Urinary bladder (tissue), 4 donors: ENCODE measurements at places on chromosomes 3 and 15. TPM values are rescaled to one million over a fixed set of nuclear protein-coding genes. Genes with fewer than 3 reads are reported as not detected.

Gene NANOGP8
- 0.53 TPM for total RNA-seq

Gene AMOTL2
- 37.0 TPM for total RNA-seq

Gene TNK2
- 8.7 TPM for total RNA-seq

Gene AGTR1
- total RNA-seq = 8.1 TPM

Gene ERC2
- total RNA-seq = 3.0 TPM

Gene CCDC54
- not detected for total RNA-seq

Gene TAGLN3
- total RNA-seq = 3.1 TPM

Gene DLL4
- 11.8 TPM for total RNA-seq

Gene TGM5
- 0.26 TPM for total RNA-seq

Gene LMOD3
- 3.0 TPM for total RNA-seq

- DNase-seq = no peak
Measured at GRCh38 chr3:170205302-170205701, 16.9 kb upstream of the PRKCI start.

DNA sequence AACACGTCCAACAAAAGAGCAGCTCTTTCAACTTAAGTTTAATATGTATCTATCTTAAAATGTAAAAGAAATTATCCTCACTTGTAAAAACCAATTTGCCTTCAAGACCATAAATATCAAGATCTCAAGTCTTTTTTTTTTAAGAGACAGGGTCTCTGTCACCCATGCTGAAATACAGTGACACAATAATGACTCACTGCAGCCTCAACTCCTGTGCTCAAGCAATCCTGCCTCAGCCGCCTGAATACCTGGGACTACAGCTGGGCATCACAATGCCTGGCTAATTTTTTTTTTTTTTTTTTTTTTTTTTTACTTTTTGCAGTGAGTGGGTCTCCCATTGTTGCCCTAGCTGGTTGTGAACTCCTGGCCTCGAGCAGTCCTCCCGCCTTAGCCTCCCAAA, 26.0 kb downstream of the ACAP2 start:
- no peak for DNase-seq

DNA sequence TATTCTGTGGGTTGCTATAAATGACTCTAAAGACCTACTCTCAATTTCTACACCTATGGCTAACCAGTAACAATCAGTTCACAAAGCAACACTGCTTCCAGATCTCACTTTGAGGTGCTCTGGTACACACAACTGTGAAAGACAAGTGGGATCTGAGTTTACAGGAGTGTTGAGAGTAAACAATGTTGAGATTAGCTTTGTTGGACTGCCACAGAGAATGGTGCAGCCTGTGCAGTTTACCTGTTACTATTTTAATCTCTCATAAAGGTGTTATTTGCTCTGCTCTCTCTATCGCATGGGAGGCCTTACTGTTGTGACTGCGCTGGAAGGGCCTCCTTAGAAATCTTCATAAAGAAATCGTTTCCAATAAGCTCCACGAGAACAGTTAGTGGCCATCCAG, 112.0 kb downstream of the SOX2 start:
- DNase-seq = no peak

DNA sequence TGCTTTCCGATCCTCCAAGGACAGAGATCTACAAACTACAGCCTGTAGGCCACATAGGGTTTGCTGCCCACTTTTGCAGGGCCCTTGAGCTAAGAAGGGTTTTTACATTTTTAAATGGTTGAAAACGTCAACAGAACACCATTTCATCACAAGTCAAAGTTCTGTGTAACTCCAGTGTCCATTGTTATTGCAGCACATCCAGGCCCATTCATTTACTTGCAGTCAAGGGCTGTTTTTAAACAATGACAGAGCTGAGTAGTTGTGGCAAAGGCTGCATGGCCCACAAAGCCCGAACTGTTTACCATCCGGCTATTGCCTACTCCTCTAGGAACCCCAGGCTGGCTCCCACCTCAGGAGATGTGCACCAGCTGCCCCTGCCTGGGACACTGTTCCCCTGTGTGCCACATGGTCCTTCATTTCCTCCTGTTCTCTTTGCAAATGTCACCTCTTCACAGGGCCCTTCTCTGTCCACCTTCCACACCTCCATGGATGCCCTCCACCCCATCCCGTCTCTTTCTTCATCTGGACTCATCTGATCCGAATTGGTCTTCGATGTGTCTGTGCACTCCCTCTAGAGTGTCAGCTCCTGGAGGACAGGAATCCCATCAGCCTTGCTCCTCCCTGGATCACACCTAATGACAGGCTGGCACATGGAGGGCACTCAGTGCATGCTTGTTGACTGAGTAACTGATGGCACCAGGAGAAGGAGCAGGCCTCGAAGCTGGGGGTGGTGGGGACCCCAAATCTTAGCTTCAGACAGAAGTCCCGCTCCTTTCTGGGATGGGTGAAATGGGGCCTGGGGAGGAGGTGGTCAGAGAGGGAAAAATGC, 69.5 kb upstream of the IQSEC1 start:
- DNase-seq = no peak

- DNase-seq = no peak
Measured at GRCh38 chr3:43041517-43041916, 62.4 kb downstream of the GASK1A start.

DNA sequence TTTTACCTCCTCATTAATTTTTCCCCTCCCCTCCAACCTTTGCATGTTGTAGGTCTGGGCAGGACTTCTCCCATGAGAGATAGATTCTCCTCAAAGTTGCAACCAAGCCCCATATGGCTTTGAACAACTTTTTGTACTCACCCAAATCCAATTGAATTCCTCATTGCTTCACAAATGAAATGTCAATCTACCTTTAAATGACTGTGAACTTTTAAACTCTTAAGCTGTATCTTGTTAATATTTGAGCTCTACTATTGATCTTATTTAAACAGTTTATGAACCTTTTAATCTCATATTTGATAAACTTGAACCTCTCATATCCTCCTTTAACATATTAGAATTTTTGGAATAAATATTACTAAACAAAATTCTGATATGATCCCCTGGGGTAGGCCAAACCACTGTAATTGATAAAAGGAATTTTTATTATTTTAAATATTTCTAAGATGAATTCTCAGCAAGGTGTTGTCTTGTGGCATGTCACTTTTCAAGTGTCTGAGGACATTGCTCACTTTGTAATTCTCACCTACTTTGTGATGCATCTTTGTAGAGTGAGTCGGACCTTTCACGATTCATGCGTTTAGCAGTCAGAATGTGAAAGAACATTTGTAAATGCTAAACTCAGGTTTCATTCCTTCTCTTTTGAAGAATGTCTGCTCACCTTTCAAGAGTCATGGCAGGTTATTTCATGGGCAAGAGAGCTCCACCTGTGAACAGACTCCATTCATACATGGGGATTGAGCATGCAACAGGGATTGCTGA, 23.4 kb upstream of the GREM1 start:
- DNase-seq = no peak

DNA sequence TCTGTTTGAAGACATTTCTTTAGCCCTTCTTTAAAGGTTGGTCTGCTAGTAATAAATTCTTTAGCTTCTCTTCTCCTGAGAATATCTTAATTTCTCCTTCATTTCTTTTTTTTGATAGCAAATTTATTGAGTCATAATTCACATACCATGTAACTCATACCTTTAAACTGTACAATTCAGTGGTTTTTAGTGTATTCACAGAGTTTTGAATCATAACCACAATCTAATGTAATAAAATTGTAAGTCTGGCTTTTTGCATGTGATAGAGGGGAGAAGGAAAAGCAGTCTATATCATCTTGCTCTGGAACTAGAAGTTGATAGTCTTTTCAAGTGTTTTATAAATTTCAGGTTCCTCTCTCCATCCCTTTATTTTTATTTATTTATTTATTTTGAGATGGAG, 81.3 kb downstream of the APBA2 start:
- no peak for DNase-seq

GRCh38 chr3:171851660-171852058, 8.5 kb downstream of the TMEM212 start:
- DNase-seq = no peak

DNA sequence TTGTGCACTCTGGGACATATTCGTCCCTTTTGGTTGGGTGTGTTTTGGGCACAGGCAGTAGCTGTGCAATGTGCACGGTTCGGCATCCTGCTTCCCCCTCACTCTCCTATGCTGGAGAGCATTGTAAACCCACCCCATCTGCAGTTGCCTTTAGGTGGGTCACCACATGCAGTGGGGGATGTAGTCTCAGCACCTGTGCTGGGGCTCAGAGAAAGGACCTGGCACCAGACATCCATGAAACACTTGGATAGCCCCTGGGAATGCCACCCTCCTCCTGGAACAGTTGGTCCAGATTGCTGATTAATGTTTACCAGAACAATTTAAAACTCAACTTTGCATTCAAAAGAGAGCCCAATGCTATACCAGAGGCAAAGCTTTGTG, 123.9 kb upstream of the MEF2A start:
- no peak for DNase-seq

GRCh38 chr3:134313847-134314587, 60.2 kb downstream of the AMOTL2 start:
- DNase-seq = no peak

GRCh38 chr3:151377768-151378385, 6.7 kb downstream of the P2RY12 start:
- no peak for DNase-seq

DNA sequence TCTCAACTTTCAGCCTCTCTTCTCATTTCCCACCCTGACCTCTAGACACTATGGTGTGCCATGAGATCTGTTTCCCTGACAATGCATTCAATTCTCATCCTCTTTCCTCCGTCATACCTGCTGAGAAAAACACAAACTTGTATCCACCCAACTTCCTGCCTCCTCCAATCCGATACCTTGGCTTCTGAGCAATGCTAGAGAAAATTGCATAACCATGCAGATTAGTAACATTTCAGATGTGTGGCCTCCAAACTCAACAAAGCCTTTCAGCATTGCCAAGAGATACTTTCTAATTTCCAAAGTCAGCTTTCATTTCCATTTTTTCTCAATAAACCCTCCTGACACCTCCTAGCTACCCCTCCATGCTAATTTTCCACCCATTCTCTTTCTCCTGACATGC, 88.5 kb downstream of the MINAR1 start:
- no peak for DNase-seq

DNA sequence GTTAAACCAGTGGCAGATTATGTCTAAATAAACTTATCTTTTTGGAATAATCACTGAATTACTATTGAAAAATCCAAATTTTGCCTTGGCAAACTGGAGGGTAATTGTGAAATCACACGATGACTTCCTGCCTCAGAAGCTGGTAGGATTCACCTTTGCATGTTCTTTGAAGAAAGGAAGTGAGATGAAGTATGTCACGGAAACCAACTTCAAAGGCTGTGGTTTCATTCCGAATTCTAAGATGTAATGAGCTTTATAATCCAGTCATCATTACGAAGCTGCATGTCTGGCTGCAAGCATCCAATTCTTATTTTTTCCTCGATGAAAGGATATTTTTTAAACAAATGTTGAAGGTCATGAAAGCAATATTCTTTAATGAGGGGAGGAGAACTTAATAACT, 15.0 kb upstream of the ZBED2 start:
- DNase-seq = no peak

DNA sequence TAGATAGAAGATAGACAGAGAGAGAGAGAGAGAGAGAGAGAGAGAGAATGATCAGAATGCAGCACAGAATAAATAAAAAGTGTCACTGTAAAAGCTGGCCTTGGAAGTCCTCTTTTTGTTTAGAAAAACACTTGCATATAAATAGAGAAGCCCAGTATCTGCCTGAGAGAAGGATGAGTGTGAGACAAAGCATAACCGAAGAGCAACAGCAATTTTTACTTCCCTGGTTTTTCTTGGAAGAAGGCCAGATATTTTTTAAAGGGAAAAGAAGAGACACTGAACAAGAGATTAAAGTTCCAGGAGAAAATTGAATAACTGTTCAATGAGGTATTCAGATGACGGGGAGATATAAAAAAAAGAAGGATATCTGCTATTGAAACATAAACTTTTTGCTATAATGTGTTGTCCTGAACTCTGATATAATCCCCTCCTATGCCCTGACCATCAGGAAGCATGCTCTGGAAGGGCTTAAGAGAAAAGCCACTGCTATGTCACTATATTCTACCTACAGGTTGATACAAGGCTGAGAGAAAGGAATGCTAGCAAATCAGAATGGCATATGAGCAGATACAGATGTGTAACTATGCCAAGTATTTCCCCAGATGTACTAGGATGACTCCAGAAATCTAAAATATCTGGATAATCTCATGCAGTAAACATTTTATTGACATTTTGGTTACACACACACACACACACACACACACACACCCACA, 358.9 kb downstream of the RBMS3 start:
- DNase-seq = no peak

DNA sequence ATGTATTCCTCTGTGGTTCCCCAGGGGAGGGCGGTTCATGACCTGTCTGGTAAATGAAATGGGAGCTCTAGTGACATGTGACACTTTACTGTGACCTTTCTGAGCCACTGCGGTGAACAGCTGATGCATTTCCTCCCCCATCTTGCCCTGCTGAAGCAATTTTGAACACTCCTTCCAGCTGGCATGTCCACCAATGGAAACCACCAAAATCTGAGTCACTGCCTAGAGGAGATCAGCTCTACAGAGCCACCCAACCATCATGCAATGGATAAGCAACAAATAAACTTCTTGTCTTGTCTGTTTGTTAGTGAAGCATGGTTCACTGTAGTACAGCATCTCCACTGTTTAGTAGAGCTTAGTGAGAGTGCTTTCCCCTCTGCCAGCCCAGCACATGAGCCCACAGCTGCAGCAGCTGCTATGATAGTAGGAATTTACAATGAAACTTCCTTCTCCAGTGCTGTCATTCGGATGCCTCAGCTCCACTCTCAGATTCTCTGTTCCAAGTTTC, 479.4 kb downstream of the NTRK3 start:
- DNase-seq = no peak

DNA sequence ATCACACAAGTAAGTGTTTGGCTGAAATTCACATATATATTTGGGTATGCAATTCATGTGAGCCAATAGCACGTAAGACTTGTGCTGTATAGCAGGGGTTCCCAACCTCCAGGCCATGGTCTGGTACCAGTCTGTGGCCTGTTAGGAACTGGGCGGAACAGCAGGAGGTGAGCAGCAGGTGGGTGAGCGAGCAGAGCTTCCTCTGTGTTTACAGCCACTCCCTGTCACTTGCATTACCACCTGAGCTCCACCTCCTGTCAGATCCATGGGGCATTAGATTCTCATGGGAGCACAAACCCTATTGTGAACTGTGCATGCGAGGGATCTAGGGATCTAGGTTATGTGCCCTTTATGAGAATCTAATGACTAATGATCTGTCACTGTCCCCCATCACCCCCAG, 59.7 kb downstream of the MAP3K13 start:
- DNase-seq = no peak

DNA sequence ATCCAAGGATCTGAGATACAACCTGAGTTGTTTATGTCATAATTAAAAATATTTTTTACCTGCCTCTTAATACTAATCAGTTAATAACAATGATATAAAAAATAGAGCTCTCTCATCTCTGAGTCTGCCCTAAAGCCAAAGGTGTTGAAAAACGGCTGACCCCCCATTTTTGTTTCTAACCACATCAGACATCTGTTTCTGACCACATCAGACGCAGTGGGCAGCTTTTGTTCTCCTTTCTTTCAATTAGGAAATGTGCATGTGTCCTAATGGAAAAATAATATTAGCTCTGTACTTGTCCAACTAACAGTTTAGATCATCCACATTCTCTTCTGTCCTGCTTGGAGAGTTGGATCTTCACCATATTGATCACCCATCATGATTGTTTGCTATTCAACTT, 144.6 kb downstream of the SHOX2 start:
- no peak for DNase-seq

- no peak for DNase-seq
Measured at GRCh38 chr3:79246875-79247724, 520.7 kb downstream of the ROBO1 start.

- no peak for DNase-seq
Measured at GRCh38 chr3:50571486-50571885, 2.2 kb downstream of the HEMK1 start.

- no peak for DNase-seq
Measured at GRCh38 chr3:3893590-3893989, 94.4 kb downstream of the LRRN1 start.
